Astrocyte of the spinal cord (primary cell): ENCODE measurements at places on chromosomes 5 and 9.
A peak's percentile ranks its signal among the peaks of the same experiment; 100 is the strongest.

- no peak for DNase-seq
Measured at GRCh38 chr5:2591777-2592453, 159.6 kb downstream of the IRX2 start.

DNA sequence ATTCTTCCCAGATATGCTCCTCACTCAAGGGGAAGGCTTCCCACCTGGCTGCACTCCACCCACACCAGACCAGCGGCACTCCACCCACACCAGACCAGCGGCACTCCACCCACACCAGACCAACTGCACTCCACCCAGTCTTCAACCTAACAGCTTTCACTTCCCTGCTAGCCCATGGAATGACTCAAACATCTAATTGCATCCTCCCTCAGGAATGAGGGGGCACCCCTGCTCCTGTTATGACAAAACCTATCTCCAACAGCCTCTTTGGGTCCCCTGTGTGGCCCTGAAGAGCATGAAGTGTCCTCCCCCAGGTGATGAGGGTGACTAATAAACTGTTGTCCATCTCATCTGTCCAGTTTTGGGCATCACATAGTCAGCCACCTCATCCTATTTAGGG lies 556.6 kb upstream of the TUSC1 start:
- no peak for DNase-seq

DNA sequence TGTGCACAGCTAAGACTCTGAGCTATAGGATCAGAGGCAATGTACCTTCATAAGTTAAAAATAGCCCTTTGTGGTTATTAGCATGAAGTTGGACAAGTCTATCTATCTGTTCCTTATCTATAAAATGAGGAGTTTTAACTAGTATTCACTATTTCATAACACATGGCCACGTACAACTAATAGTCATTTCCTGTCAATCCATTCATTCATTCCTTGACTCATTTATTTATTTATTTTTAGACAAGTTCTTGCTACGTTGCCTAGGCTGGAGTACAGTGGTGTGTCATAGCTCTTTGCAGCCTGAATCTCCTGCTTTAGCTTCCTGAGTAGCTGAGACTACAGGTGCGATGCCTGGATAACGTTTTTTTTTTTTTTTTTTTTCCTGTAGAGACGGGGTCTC lies 92.1 kb downstream of the NR3C1 start:
- peak; percentile 60 for DNase-seq

DNA sequence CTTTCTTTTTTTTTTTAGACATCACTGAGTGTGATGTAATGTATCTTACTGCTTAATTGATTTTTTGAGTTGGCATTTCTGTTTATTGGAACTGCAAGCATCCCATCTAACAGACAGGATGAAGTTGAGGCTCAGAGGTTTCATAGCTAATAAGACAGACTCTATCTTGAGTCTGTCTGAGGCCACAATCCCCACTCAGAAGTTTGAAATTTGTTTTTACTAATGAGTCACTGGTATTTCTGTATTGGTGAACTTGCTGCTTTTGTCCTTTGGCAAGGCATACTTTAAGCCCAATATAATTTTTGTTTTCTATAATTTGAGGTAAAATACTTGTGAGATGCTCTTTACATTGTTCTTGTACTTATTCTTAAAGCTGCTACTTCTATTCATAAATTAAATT lies 491.2 kb downstream of the PSAT1 start:
- DNase-seq: peak; percentile 44
